Stimulated activated CD8-positive, alpha-beta memory T cell treated with anti-CD3 and anti-CD28 coated beads, Interleukin-4, amount 100 ng/mL, for 4 hours (primary cell): ENCODE measurements at places on chromosomes 3 and 15.

- no peak for DNase-seq
Observed at GRCh38 chr3:72082186-72082715, 297.3 kb upstream of the PROK2 start.

DNA sequence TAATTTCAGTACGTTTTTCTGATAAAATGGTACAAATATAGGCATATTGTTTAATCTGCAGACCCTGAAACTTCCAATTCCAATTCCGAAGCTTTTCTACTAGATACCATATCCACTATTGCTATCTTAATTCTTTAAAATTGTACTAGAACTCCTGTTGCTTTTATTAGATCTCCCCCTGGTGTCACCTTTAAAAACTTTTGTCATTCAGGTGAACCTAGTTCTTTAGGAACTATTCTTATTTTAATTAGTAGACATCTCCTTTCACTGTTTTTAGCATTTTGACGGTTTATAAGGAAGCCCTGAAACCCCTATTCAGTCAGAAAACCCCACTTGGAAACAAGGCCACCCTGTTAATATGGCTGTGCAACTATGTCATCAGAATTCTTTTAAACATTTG lies 22.3 kb downstream of the C2CD4B start:
- no peak for DNase-seq

DNA sequence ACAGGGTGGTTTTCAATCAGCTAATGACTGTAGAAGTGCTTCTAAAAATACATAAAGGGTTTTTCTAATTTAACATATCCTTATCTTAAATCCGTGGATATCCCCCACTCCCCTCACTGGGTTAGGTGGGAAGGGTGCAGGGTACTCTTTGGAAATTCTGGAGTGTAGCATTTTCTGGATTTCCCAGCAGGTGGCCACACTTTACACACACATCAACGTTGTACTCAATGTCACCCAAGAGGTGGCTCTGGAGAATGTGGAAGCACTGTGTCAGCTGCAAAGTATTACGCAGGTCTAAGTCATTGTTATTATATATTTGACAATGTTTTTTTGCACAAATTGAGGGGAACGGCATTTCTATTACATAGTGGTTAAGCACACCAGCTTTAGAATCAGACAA lies 168.8 kb downstream of the CHDH start:
- DNase-seq, result no peak

GRCh38 chr3:134274571-134274970 lies 23.9 kb upstream of the RYK start:
- DNase-seq, result no peak
